Activated T-helper 1 cell treated with anti-CD3 and anti-CD28 coated beads, Interleukin-2, amount 50 U/mL, for 16 hours (primary cell): ENCODE measurements at places on chromosomes 1 and 21.

GRCh38 chr1:11628767-11629166 lies 25.5 kb downstream of the FBXO2 start:
- no peak for DNase-seq

- DNase-seq = no peak
These were observed 95.3 kb upstream of the KIAA0040 start for GRCh38 chr1:175287849-175288248.

- DNase-seq = no peak
These were observed 19.1 kb downstream of the BRDT start for GRCh38 chr1:91968334-91968733.

- DNase-seq = no peak
These were observed 58.7 kb upstream of the ABCG1 start for GRCh38 chr21:42160111-42160721.

- DNase-seq = no peak
These were observed 43.1 kb upstream of the EXOSC10 start for GRCh38 chr1:11142618-11143391.

GRCh38 chr1:156922986-156923669 lies 2.7 kb downstream of the LRRC71 start:
- no peak for DNase-seq

- no peak for DNase-seq
These were observed 5.3 kb downstream of the DTL start for GRCh38 chr1:212040629-212041412.

DNA sequence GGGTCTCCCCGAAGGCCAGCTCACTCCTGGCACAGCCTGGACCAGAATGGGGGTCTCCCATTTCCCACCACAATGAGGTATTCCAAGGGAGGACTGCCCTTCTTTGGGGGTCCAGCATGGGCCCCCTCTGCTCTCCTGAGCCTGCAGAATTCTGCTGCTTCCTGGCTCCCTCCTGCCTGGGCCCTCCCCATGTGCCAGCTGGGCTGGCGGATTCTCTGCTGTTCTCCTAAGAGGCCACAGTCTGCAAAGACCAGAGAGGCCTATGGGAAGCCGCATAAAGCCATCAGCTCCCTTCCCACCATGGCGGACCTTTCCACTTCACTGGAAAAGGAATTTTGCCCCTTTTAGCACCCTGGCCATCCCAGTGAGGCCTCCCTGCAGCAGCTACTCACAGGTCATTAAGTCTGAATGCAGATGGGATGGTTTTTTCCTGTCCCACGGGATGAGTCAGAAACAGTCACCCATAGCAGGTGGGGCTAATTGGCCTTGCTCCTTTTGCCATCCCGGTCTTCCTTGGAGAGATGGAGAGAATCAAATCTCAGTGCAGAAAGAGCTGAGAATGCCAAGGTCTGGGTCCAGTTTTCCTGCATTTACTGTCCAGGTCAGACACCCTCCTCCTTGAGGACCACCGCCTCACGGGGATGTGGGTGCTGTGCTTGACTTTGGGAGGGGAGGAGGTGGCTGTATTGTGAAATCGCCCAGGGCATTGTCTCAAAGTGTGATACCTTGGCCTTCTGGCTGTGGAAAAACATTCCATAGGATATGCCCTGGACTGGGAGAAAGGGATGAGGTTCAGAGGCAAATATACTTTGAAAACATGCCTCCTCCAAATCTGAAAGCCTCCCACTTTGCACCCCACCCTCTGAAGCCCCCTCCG lies 23.2 kb downstream of the MYBPH start:
- no peak for DNase-seq

- no peak for DNase-seq
These were observed 45.3 kb upstream of the FBXO28 start for GRCh38 chr1:224068458-224069072.

- no peak for DNase-seq
These were observed 70.2 kb upstream of the S1PR1 start for GRCh38 chr1:101166583-101167120.

DNA sequence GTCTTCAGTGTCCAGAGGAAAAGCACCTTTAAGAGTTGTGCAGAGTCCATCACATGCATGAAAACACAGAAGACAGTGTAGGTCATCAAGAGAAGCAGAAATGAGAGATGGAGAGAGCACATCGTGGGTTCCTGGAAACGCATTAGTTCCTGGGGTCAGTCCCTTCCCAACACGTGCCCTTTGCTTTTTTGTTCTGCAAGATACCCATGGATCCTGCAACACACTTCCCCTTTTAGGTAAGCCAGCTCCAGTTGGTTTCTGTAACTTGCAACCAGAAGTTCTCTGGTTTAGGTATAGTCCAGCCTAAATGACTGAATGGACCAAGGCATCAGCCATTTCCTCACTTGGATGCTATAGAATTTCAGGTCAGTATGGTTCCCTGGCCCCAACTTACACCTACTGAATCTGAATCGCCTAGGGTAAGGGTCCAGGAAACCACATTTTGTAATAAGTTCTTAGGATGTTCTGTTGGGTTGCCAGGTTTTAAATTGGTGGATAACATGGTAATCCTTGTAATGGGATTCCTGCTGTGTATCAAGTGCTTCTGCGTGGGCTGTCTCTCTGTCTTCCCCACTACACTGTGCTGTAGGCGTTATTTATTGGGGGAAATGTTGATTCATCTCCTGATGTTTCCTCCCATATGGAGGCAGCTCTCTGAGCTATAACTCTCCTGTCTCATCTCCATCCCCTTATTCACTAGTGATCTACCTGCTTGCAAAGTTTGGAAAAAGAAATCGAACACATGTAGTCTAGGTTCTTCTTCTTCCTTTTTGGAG lies 230.6 kb downstream of the TNR start:
- no peak for DNase-seq

- DNase-seq = no peak
These were observed 3.8 kb downstream of the ZNF672 start for GRCh38 chr1:248841702-248842395.

DNA sequence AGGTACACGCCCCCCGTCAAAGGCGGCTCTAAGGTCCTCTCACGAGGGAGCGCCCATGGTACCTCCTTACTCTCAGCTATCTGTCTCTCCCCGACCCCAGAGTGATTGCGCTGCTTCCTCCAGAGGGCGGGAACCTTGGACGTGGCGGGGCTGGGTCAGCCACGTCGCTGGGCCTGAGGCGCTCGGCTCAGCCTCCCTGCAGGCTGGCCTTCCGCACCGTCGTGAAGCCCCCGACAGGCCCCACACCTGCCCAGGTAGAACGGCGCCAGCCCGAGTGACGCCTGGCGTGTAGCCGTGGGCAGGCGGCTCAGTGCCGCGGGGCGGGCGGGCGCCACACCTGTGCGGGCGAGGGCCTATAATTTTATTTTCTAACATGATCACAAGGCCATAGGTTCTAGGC lies 122.2 kb upstream of the BEND5 start:
- DNase-seq = no peak

GRCh38 chr1:223401873-223402789 lies 8.9 kb downstream of the CCDC185 start:
- no peak for DNase-seq

GRCh38 chr1:6581561-6582305 lies 1.9 kb downstream of the ZBTB48 start:
- no peak for DNase-seq

DNA sequence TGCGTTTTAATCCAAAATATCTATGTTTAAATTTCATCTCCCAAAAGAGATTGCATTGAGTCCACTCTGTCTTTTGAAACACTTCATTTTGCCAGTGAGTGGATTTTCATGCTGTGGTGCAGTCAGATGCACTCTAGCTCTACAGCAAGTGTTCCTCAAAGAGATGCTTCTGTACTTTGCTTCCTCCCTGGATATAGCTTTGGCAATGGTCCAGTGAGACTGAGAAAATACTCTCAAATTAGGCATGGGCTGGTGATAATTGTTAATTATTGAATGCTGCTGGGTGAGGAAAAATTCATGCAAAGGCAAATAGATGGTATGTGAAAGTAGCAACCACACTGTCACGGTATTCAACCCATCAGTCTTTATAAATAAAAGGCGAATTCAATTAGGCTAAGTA lies 396.9 kb downstream of the ADGRL2 start:
- DNase-seq = no peak

DNA sequence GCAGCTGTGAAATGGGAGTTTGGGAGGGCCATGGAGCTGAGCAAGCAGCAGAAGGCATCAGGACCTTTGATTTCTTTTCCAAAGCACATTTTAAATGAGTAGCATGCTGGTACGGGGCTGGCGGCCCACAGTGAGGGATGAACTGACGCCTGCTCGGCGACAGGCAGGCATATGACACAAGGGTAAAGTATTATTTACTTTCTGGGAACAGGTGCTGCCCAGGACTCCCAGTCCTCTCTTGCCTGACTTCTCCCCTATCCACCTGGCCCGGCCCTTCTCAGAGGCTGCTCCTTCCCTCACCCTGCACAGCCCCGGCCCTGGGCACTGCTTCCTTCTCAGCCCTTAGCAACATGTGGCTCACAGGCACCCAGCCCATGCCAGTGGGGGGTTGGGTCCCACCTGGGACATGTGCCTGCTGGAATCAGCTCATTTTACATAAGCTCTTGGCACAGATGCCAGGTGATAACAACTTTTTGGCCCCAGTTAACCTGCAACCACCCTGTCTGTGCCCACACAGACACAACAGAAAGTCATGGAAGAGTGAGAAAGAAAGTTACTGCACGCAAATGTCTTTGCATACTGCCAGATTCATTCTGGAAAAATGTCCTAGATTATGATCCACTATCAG lies 112.3 kb upstream of the GADD45A start:
- no peak for DNase-seq

DNA sequence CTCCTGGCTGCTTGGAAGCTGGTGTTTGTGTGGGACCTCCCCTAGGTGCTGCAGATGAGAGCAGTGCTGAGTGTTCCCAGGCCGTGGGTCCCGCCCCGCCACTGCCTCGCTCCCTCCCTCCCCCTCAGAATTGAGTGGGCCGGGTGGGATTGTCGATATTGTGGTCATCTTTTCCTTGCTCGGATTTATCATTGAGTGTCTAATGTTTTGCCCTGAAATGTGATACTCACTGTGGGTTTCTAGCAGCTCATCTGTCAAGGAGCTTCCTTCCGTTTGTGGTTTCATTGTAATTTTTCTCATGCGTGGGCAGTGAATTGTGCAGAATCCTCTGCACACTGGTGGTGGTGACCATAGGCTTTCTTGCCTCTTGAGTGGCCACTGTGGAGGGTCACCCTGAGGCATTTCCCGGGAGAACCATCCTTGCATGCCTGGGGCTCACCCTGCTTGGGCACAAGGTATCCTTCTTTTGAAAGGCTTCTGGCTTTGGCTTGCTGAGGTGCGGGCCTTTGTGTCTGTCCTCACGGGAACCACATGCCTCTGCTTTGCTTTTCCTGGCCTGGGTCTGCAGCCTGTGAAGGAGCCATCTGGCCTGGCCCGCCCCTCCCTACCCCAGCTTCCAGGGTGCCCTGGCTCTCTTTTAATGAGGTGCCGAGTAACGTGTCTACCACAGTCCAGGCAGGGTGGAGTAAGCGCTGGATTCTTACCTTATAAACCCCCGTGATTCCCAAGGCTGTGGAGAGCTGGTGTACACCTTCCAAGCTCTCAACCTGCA lies 25.6 kb downstream of the SLX9 start:
- DNase-seq = no peak

DNA sequence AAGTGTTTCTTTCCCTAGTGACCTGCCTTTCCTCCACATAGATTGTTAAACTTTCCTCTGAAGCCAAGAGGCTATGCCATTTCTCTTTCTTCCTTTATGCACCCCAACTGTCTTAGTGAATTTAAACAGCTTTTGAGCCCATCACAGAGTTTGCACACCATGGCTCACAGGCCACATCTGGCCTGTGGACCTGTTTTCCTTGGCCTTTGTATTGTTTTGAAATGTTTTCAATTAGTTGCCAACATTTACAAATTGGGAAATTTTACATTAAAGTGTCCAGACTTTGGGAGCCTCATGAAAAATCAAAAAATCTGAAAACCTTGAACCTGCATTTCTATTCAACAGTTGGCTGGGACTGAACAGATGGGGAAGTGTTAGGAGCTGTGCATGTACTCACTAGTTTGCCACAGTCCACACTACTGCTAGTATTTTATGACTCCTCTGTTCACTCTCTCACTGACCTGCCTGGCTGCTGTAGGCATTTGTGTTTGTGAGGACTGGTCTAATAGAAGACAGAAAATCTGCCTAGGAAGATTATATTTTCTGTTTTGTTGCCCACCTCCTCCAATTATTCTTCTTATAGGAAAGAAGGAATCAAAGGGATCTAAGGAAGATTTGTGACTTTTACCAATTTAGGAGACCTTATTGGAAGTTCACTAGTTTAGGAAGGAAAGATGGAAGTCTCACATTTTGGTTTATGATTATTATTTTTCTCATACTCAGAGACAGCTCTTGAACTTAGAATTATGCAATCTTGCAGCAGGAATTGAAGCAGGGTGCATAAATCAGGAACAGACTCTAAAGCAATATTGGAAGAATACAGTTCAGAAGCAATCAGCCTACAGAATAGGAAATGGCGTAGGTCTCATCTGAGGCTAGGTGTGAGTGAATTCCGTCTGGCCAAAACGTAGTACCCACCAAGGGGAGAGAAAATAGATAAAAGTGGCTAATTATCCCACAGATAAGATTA lies 134.7 kb downstream of the HLX start:
- no peak for DNase-seq

DNA sequence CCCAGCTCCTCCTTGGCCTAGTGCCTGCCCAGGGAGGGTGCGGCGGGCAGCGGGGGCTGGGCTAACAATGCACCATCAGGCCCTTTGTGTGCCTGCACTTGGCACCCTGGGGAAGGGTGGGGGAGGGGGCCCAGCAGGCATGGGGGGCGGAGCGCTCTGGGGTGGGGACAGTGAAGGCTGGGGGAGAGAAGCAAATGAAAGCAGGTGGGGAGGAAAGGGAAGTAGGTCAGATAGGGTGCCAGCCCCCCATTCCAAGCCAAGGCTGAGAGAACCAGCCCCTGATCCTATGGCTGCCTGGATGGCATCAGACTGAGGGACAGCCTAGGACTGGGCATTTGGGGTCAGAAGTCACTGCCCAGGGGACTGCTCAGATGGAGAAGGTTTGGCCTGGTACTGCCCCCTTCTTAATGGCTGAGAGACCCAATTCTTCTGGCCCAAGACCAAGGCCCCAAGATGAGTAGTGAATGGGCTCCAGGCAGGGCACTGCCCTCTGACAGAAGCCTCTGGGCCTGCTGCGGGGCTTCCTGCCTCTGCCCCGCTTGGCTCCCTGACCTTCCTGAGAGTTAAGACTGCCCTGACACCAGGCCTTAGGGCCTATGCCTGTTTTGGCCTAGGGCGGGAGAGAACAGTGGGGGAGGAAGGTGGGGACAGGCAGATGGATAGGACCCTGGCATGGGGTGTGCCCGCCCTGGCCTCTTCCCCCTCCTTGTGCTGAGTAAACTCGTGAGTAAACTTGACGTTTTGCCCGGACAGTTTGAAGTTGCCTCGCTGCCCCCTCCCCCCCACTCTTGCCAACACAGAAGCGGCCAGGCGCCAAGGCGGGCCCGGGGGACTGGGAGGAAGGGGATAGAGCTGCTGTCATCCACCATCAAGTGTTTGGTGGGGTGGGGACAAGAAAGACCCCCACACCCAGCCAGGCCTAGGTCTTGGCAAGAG lies 2.7 kb downstream of the ZBTB7B start:
- no peak for DNase-seq

GRCh38 chr1:150146849-150147542 lies 2.7 kb upstream of the PLEKHO1 start:
- DNase-seq = no peak
